Activated CD4-positive, alpha-beta T cell treated with anti-CD3 and anti-CD28 coated beads, Interleukin-2, amount 50 U/mL, for 1 hour (primary cell): ENCODE measurements at places on chromosomes 1 and 21.

DNA sequence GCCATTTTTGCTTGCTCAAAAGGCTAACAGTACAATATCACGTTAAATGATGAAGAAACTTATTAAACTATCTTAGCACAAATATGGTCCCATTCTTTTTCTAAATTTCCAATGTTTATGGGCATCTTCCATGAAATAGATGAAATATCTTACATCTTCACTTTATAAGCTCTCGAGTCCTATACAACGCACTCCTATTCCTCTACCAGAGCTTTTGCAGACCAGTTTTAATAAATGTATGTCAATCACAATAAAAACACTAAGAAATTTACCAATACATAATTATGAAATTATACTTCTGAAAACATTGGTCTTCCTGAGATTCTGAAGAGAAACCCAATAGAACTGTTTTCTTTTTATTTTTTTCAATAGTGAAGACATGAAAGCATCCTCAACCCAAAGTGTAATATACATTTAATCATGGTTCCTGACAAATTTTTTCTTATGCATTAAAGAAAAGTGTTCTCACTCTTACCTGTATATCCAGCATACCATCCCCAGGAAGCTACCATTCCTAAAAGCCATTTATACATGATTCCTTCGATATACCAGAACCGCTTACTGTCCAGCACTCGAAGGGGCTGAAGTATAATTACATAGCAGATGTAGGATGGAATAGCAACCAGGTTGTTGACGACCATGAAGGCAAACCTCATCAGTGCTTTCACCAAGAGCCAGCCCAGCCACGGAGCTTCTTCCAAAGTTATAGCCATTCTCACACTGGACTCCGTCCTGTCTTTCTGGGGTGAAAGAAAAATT is 1.8 kb downstream of the LPGAT1 start:
- DNase-seq, result no peak

- DNase-seq, result no peak
Observed at GRCh38 chr1:175307160-175307559, 114.6 kb upstream of the KIAA0040 start.

- no peak for DNase-seq
Observed at GRCh38 chr1:33560680-33561079, 88.2 kb downstream of the ZSCAN20 start.

DNA sequence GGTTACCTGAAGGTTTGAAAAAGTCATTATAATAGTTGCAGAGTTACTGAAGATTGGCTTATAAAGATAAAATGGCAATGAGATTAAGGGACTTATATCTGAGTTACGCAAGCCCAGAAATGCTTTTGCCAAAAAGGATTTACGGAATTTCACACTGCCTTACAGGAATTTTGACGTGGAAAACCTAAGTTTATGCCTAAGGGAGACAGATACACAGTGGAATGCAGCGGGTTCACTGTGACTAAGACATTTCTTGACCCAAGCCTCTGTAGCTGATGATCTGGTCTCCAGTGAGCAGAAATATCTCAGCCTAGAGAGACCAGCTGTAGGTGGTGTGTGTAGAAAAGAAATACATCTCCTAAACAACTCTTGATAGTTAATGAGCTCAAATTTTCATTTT is 10.1 kb upstream of the EXO1 start:
- DNase-seq, result no peak

DNA sequence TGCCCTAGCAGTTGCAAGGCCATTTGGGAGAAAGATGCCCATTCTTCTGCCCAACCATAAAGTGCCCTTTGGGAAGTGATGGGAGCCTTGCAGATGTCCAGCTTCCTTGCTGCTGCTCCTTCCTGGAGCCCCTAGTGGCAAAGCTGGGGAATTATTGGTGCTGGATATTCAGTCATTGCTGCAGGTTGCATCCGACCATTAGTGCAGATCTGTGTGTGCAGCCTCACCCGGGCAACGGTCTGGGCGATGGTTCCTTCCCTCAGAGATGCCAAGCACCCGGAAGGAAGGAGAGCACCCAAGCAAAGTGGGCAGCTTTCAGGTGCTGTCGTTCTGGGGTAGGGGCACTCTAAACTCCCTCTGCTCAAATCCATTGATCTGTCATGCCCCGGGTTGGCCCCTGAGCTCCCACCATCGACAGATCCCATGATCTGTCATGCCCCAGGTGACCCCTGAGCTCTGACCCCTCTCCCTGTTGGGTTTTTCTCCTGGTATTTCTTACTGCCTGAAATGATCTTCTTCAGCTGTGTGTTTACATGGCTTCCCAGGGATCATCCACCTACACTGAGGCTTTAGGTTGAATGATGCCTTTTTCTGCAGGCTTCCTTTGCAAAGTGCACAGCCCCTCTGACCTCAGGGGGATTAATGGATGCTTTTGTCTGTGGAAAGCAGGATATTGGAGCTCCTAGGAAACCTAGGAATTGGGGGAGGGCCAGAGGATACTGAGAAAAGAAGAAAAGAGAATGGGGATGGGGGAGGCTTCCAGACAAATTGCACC is 467.5 kb downstream of the PTPRU start:
- DNase-seq, result no peak

DNA sequence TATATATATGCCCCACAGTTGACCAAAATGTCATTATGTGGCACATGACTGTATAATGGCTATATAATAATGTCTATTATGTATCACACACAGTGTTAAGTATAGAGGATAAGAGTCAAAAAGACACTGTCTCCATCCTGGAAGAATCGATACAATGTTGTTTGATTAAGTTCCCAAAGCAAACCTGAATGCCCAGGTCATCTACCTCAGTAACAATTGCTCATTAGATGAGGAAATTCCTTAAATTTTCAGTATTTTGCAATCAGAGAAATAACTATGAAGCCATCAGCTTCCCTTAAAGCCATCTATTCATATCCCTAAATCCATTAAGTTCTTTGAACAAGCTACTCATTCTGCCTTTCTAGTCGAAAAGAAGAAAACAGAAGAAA is 10.0 kb downstream of the FOXJ3 start:
- no peak for DNase-seq

DNA sequence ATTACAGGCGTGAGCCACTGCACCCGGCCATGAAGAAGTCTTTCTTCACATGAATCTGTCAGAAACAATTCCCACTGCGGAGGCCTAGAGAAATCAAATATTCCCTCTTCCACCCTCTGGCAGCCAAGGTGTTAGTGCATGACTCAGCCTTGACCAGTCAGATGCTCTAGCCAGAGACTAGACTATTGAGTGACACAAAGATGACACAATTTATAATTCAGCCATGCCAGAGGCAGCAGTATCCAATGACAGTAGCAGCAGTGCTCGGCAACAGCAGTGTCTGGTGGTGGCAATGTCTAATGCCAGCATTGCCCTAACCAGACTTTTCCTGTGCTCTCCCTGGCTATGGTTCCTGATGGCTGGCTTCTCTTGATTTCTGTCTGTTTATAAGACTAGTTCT is 8.7 kb downstream of the CTXND2 start:
- DNase-seq, result no peak
